ENCODE measurements at places on chromosomes 12 and 14.
A peak's percentile ranks its signal among the peaks of the same experiment; 100 is the strongest.

GRCh38 chr14:99033951-99034350 lies 238.0 kb downstream of the BCL11B start:
- no peak for DNase-seq

DNA sequence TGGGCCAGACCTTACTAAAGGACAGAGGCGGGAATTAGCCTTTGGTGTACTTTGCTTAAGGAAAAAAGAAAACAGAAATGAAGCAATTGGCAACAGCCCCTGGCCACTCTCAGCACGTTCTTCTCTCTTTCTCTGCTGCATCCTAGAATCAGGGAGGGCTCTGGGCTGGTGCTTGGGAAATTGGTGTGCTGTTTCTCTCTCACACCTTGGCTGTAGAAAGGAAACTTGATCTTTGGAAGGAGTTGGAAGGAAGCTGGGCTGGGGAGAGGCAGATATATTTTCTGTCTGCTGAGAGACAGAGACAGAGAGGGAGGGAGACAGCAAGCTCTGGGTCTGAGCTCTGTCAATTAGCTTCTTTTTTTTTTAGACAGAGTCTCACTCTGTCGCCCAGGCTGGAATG lies 27.4 kb downstream of the NOS1 start:
- DNase-seq, result peak; percentile 27

- DNase-seq, result no peak
Measured at GRCh38 chr12:81221681-81222080, 143.8 kb downstream of the ACSS3 start.

GRCh38 chr12:119615518-119616475 lies 22.2 kb downstream of the TMEM233 start:
- no peak for DNase-seq

DNA sequence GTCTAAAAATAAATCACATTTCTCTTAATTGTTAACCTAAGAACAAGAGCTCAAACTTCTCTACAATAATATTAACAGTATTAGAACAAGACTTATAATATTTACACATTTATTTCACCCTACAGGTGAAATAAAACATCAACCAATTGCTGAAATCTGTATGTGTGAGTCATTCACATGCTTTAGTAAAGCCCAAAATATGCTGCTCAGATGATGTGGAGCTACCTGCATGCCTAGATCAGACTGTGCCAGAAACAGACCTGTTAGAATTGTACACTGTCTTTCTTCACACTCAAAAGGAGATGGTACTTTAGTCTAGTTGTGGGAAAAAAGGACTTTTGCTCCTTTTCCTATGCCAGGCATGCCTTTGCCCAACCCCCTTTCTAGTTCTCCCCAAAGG lies 54.7 kb downstream of the RPS6KA5 start:
- DNase-seq, result no peak

GRCh38 chr12:60926256-60926655 lies 1330.4 kb downstream of the SLC16A7 start:
- no peak for DNase-seq

- DNase-seq, result no peak
Measured at GRCh38 chr12:116604951-116605641, 45.9 kb downstream of the MAP1LC3B2 start.

GRCh38 chr12:83156815-83157214 lies 470.1 kb downstream of the TMTC2 start:
- no peak for DNase-seq

- DNase-seq, result no peak
Measured at GRCh38 chr12:69404851-69405565, 45.5 kb downstream of the YEATS4 start.

GRCh38 chr12:130153803-130154202 lies 8.5 kb upstream of the FZD10 start:
- no peak for DNase-seq

- DNase-seq, result no peak
Measured at GRCh38 chr14:81144824-81145603, 75.7 kb downstream of the GTF2A1 start.

DNA sequence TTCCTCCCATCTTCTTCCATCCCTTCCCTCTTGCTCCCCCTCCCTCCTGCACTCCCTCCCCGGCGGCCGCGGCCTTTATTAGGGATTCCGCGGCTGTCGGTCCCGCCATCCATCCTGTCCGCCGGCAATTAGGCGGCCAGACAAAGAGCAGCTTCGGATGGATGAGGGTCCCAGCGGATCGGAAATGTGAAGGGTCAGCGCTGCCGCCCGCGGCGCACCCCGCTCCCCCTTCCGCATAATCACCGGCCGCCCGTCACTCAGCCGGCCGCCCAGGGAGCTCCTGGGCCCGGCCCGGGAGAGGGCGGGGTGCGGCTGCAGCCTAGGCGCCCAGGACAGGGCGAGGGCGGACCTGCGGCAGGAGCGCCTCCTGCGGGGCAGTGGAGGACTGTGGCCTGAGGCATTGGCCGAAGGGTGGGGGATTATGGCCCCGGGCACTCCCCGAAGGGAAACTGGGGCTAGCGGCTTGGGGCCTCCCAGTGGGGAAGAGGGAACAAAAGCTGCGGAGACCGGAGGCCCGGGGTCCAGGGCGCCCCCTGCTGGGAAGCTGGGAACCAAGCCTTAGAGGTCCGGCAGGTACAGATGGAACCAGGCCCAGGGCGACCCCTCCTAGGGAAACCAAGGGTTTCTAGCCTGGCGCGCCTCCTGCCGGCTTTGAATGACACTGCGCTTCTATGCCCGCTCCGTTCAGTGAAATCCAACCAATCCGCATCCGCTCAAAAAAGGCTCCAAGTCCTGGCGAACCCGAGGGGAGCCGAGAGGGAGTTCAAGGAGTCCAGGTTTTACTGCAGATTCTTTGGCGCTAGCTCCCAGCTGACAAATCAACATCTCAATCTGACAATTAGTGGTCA lies 4.4 kb upstream of the DNAJC22 start:
- peak; percentile 48 for DNase-seq

- no peak for DNase-seq
Measured at GRCh38 chr14:102586420-102587104, 5.9 kb upstream of the RCOR1 start.

- no peak for DNase-seq
Measured at GRCh38 chr12:67356380-67356774, 87.2 kb downstream of the CAND1 start.

GRCh38 chr12:82793751-82794281 lies 107.1 kb downstream of the TMTC2 start:
- DNase-seq, result no peak

DNA sequence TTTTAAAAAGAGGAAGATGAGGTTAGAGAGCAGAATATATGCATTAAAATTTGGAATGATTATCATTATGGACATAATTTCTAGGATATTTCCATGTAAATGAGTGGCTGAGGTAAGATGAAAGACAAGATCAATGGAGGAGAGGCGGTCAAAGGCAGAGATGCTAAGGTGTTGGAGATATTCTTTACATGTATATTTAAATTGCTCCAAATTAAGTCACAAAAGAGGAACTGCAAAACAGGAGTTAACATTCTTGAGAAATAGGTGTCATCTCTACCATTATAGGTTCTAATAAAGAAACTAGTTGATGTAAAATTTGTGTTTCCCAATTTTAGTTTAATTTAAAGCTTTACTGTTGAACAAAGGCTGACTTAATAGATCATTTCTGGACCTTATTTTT lies 268.5 kb upstream of the PPFIA2 start:
- no peak for DNase-seq

- DNase-seq, result no peak
Measured at GRCh38 chr12:57146092-57146491, 1.3 kb downstream of the LRP1-AS start.

DNA sequence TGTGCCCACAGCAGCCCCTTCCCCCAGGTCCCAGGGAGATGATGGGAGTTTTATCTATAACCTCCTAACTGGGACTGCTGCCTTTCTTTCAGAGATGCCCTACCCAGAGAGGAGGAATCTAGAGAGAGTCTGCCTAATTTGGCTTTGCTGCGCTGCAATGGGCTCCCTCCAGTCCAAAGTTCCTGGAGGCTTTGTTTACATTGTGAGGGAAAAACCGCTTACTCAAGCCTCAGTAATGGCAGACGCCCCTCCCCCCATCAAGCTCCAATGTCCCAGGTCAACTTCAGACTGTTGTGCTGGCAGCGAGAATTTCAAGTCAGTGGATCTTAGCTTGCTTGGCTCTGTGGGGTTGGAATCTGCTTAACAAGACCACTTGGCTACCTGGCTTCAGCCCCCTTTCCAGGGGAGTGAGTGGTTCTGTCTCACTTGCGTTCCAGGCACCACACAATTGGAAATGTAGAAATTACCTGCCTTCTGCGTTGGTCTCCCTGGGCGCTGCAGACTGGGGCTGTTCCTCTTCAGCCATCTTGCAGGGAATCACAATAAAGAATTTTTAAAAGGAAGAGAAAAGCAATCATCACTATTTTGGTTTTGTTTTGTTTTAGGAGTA lies 262.5 kb downstream of the FOXG1 start:
- DNase-seq, result no peak

GRCh38 chr14:22391908-22392565 lies 197.0 kb downstream of the DAD1 start:
- DNase-seq, result peak; percentile 52

GRCh38 chr12:69720750-69721149 lies 17.9 kb upstream of the RAB3IP start:
- DNase-seq, result no peak

DNA sequence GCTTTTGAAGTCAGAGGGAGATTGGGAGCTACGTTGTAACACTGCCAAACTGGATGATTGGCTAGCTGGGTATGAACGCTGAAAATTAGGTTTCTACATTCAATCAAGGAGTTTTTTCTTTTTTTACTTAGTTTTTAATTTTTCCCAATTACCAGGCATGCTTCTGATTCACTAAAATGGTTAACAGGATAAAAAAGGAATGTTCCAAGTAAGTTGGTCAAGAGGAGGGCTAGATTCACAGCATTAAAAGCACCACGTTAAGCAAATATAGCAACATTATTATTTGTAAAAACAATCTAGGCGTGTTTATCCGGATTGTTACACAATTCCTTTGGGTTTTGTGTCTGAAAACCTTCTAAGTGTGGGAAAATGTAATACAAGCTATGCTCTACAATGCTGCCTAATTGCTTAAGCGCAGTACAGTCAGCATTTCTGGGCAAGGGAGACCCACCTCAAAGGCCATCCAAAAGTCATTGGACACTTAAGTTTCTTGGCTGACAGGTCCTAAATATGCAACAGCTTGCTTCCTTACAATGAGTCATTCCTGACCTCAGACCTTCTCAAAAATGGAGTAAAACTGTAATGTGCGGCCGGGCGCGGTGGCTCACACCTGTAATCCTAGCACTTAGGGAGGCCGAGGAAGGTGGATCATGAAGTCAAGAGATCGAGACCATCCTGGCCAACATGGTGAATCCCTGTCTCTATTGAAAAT lies 1.2 kb downstream of the RPLP0 start:
- DNase-seq, result no peak

DNA sequence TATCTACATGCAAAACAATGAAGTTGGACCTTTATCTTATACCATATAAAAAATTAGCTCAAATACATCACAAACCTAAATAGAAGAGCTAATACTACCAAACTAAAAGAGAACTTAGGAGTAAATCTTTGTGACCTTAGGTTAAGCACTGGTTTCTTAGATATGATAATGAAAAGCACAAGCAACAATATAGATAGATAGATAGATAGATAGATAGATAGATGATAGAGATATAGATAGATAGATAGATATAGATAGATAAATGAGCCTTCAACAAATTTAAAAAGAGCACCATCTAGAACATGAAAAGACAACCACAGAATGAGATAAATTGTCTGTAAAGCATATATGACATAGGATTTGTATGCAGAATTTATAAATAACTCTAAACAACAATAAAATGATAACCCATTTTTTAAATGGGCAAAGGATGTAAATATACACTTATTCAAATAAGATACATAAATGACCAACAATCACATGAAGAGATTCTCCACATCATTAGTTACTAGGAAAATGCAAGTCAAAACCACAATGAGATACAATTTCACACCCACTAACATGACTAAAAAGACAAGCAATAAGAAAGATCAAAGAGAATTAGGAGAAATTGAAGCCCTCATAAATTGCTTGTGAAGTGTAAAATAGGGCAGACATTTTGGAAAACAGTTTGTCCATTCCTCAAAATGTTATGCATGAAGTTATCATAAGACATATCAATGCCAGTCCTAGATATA lies 293.7 kb downstream of the BTG1 start:
- no peak for DNase-seq

GRCh38 chr14:53124786-53125185 lies 28.3 kb downstream of the DDHD1 start:
- no peak for DNase-seq

- no peak for DNase-seq
Measured at GRCh38 chr14:75009176-75009575, 6.5 kb downstream of the EIF2B2 start.

DNA sequence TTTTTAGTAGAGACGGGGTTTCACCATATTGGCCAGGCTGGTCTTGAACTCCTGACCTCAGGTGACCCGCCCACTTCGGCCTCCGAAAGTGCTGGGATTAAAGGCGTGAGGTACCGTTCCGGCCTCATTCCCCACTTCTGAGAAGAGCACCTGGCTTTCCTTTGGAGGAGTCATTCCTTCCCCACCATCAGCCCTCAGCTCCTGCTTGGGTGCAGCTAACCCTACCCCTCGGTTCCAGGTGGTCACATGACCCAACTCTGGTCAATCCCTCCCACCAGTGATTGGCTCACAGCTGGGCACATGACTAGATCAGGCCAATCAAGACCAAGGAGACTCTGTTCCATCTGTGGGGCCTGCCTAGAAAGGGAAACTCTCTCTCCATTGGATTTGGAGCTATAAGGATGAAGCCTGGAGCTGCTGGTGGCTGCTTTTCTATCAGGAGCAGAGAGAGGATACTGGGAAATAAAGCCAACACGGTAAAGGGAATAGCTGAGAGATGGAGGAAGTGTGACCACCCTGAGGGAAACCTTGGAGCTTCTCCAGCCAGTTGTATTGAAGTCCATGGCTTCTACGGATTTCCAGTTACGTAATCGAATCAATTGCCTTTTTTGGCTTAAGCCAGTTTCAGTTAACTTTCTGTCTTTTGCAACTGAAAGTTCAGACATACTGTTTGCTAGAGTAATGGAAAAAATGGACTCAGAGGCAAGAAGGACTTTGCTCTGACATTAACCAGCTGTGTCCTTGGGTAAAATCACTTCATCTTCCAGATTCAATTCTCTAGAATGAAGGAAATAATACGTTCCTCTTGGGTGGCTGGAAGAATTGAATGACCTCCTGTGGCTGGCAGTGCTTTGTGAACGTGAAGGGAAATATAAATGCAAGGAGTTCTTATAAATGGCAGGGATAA lies 19.7 kb upstream of the IFT81 start:
- no peak for DNase-seq
